Airway epithelial cell (primary cell): ENCODE measurements at places on chromosomes 1 and 21. TPM values are rescaled to one million over a fixed set of nuclear protein-coding genes. Genes with fewer than 3 reads are reported as not detected.

The TNN gene
- not detected in 2 replicates for total RNA-seq

The ANGPTL3 gene
- not detected in 2 replicates for total RNA-seq

The CELA2B gene
- not detected in 2 replicates for total RNA-seq

The KCNN3 gene
- total RNA-seq: 0.07 TPM in 1 of 2 replicates, not detected in the other

The NSL1 gene
- total RNA-seq: 17.8 and 22.0 TPM in 2 replicates
